Activated T-cell treated with anti-CD3 and anti-CD28 coated beads, Interleukin-2, amount 50 U/mL, for 48 hours (primary cell): ENCODE measurements at places on chromosomes 3 and 15.

- DNase-seq: no peak
These were observed 32.6 kb downstream of the HERC1 start for GRCh38 chr15:63801171-63801570.

DNA sequence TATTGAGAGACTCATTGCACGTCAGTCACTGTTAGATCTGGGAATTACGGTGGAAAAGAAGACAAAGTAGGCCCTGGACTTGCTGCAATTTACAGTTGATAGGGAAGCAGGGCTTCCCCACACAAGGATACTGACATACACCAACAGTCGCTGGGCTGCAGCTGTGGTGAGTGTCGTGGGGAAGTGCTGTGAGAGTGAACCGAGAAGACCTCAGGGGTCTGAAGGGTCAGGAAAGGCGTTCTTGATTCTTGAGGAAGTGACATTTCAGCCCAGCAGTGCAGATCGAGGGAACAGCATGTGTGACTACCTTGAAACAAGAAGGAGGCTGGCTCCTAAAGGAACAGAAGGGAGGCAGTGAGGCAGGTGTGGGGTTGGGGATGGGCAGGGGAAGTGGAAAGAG lies 22.5 kb downstream of the MYZAP start:
- DNase-seq: no peak

- no peak for DNase-seq
These were observed 12.8 kb downstream of the HRG start for GRCh38 chr3:186678604-186679003.

DNA sequence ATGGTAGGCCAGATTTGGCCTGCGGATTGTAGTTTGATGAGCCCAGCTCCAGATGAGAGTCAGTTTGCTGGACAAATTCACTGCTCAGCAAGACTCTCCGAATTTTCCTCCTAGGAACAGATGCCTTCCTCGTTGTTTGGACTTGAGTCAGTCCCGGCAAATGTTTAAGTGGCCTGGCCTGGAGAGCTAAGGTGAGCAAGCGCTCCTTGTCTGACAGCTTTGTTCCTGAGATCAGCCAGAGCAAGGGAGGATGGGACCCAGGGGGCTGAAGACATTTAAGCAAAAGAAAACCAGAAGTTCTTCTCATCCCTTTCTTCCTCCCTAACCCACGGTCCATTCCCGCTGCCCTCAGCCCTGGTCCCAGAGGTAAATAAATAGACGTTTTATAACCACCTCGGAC lies 40.3 kb downstream of the POLR2M start:
- no peak for DNase-seq

DNA sequence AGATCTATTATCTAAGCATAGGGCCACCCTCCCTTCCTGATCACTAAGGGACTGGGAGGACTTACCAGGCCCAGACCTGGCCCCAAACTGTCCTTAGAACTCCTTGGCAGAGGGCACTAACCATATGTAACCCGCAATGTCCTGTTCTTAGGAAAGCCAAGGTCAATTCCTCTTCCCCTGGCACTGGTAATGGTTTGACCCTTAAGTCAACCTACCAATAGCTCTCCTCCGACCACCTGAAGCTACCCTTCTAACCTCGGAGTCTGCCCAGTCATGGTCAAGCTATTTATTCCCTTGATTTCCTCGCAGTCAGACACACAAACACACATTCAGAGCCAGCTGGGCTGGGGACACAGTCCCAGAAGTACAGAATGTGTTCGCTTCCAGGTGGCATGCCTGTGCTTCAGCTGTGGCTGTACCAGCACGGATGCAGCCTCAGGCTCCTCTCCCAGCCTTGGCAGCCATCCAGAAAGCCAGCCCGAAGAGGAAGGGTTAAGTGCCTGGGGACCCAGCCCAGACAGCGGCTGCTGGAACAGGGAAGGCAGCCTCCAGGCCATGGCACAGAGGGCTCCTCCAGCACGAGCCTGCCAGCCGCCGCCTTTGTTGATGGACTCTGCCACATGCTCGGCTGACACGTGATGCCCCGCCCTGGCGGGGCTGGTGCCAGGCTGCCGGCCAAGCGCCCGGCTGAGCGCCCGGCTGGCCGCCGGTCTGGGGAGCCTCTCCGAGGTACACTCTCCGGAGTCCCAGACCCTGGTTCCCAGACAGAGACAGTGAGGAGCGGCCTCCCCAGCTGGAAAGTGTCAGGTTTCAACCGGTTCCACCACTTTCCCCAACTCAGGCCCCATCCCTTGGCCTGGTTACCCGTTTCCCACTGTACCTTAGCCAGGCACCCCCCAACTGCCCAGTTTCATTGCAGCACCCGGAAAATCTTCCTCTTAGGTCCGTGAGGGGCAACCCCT lies 5.5 kb downstream of the BMF start:
- no peak for DNase-seq

DNA sequence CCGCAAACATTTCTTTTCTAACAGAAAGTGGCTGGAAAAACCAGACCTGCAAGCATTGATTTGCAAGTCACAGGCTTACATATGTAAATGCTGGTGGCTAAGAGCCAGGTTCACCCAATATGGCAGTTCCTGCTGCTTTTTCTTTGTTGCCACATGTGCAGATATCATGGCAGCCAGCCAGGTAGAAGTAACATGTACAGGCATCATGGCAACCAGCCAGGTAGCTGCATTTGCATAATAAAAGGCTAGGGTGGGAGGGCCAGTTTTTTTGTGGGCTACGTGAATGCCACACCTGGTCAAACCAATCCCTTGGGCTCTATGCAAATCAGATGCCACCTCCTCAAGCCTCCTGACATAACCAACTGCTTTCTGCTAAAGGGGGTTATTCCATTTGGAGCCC lies 2.8 kb upstream of the SMCO1 start:
- DNase-seq: no peak

- DNase-seq: no peak
These were observed 369.0 kb downstream of the UNC13C start for GRCh38 chr15:54347082-54347827.

DNA sequence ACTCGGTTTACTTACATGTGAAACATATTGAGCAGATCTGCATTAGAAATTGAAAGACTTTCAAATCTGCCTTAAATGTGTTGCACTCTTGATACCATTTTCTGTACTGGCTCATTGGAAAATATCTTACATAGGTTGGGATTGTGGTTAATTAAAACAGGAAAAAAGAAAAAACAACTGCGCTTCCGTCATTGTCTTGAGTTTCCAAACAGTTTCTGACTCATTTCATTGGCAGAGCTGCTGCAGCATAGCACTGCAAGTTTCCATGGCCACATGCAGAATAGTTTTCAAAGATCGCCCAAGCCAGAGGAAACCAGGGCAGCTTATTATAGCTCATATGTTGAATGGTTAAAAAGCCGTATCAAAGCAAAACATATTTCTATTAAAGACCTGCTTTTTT lies 446.6 kb upstream of the BCHE start:
- DNase-seq: no peak

DNA sequence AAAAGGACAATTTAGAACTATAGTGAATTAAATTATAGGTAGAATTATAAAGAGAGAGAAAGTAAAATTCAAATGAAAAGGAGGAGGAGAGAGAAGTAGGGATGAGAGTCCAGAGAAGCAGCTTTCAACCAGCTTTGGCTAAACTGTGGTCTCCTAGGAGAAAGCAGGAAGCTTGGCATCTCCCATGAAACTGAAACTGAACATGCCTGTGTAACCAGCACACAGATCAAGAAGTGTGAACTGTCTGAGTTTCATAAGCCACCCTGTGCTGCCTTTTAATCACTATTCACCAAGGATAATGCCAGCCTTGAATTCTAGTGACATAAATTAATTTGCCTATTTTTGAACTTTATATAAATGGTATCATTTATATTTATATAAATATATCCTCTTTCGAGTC lies 128.5 kb downstream of the MYRIP start:
- no peak for DNase-seq

GRCh38 chr15:27401471-27401870 lies 430.5 kb downstream of the GABRG3 start:
- no peak for DNase-seq

DNA sequence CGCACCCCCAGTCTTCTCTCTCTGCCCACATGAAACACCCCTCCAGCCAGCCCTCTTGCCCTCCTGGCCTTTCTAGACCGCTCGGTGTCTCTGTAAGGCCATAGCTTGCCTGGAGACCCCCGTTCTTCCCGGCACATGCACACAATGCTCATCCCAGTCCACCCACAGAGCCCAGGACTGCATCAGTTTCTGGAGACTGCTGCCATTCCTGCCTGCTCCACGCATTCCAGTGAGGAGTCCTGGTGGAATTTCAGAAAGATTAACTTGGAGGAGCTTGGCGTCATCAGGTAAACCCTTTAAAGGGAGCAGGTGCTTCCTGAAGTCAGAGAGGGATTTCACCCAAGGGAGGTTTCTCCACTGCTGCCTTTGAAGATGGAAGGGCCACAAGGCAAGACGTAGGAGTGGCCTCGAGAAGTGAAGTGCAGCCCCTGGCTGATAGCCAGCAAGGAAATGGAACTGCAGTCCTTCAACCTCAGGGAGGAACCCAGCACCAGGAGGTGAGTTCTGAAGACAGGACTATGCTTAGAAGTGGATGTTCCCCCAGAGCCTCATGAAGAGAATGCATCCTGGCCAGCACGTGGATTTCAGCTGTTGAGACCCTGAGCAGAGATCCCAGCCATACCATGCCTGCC lies 19.2 kb downstream of the SLC41A3 start:
- DNase-seq: no peak

GRCh38 chr15:100764778-100765466 lies 114.7 kb upstream of the ALDH1A3 start:
- no peak for DNase-seq

DNA sequence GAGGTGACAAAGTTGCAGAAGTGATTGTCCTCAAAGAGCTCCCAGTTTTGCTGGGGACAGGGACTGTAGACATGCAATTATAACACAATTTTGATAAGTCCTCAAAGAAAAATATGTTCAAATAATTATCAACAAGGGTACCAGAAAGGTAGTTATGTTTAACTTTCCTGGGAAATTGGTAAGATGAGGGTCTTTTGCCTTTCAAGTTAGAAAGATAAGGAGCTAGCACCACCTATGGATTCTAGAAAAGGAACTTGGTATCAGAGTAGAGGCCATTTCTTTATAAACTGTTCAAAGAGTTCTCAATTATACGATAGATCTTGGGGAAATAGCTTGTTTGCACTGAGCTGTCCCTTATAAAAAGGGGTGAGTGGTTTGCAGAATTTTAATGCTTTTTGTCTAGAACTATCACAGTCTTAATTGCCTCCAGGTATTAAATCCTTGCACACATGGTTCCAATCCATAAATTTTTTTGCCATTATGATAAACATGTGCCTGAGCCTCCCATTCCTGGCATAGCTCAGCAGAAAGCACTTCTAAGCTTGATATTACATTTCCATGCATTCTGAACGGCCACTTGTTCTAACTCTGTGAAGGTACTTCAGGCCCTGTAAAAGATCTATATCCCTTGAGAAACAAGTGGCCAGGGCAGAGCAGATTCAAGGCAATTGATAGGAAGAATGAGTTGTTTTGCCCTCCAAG lies 247.5 kb upstream of the LRIG1 start:
- no peak for DNase-seq

GRCh38 chr15:68047826-68048225 lies 6.3 kb upstream of the PIAS1 start:
- DNase-seq: no peak

DNA sequence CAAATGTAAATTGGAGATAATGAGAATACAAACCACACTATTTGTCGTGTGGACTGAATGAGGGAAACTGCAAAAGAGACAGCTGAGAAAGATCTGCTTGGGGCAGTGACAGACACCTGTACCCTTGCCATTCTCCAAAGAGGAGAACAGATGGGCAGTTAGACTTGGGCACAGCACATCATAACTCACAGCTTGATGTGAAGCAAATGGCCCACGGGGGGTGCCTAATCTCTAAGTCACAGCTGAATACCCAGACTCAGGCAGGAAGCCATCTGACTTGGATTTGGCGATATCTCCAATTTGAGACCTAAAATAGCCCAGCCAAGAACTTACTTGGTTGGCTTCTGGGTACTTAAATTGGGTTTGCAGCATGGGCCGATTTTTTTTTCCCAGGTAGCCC lies 10.0 kb upstream of the SLC6A11 start:
- DNase-seq: no peak

DNA sequence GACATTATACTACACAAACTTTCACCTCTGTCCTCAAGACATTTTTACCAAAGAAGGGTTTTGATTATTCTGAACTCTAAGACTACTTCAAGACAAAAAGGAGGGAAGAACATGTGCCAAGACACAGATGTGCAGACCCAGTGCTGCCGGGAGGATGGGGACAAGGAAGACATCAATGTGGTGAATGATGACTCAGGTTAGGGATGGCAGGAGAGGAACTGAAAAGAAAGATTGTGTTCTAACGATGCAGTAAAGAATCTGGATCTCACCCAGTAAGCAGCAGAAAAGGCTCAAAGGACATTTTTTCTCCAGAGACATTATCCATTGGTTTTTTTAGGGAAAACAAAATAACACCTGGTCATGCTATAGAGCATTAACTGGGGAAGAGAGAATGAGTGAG lies 449.9 kb upstream of the NR2F2 start:
- no peak for DNase-seq

DNA sequence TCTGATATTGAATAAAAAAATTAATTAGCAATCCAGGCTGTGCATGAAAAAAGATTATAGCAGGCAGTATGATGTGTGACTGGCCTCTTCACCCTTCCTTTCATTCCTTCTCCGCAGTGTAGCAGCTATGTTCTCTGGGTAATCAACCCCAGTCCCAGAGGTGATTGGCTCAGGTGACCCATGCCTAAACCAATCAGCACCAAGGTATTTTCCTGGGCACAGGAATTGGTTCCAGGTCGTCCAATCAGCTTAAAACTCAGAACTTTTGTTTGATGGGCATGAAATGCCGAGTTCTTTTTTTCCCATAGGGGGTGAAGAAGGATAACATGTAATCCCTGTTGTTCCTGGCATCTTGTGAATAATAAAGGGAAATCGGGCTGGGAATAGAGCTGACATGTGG lies 5.8 kb upstream of the BNC1 start:
- DNase-seq: no peak

DNA sequence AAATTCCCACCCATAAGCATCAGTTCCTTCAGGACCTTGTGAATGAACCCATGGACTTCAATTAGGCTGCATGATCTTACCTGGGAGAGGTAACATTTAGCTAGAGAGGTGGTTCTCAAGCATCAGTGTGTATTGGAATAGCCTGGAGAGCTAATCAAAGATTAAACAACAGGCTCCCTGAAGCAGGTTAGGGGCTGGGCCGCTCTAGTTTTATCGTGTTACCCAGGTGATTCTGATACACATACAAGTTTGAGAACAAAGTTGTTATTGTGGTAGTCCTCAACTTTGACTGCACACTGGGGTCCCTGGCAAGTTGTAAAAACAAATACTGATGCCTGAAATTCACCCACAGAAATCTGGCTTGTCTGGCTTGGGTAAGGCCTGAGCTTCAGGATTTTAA lies 31.2 kb downstream of the MYH15 start:
- DNase-seq: no peak

- peak; percentile 51 for DNase-seq
These were observed 16.7 kb downstream of the KAT2B start for GRCh38 chr3:20056725-20057611.

- DNase-seq: no peak
These were observed 307.9 kb downstream of the TLE3 start for GRCh38 chr15:69789648-69790393.
